Keratinocyte (primary cell): ENCODE measurements at places on chromosomes 7 and 10. TPM values are rescaled to one million over a fixed set of nuclear protein-coding genes. Genes with fewer than 3 reads are reported as not detected.

GRCh38 chr10:114188001-114188400, 8.8 kb downstream of the TDRD1 start:
- DNase-seq = no peak

Gene MSANTD7
- 6.6 to 8.6 TPM (median 7.1 TPM) in 3 replicates for polyA plus RNA-seq

DNA sequence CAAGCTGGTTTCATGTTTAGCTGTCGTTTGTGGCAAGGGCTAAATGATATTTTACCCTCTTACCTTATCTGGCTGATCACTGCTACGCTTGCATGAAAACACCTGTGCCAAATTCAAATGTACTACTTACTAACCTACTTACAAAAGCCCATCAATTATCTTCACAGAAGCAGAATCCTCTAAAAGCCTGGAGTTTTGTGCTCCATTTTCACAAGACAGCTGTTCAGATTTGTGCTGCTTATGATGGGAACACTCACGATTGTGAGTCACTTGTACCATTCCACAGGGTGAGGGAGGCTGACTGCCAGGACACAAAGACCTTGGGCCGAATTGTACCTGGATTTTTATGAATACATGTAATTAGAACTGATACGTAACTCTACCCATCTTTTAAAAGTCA, 245.0 kb upstream of the NPY start:
- DNase-seq = no peak

Gene COL28A1
- polyA plus RNA-seq = 0.02 to 0.13 TPM (median 0.04 TPM) in 3 replicates

- no peak for DNase-seq
Observed at GRCh38 chr10:33201971-33202370, 132.5 kb downstream of the NRP1 start.

DNA sequence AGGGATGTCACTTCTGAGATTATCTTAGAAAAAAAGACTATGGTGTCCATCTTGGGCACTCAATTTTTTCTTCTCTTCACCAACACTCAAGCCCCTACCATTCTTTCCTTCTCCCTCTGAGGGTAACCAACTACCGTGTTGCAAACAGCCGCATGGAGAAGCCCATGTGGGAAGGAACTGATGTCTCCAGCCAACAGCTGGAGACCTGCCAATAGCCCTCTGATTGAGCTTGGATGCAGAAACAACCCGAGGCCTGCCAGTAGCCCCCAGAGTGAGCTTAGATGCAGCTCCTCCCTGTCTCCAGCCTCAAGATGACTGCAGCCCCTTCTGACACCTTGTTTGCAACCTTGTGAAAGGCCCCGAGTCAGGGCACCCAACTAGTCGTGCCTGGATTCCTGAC, 36.4 kb upstream of the CHCHD3 start:
- no peak for DNase-seq

DNA sequence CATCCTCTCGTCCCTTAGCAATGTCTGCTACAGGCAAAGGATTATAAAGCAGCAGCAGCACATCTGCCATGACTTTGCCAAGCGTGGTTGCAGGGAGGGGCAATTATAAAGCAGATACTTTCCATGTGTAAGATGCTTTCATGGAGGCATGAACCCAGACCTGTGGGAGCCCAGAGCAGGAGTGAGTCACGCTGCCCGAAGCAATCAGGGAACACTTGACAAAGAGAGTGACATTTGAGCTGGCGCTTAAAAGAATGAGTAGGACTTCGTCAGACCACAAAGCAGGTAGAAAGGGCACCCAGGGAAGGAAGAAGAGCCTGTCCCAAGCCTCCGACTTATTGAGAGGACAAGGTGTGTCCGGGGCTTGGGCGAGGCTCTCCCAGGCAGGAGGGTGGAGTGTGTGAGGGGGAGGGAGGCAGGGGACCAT, 147.2 kb downstream of the MYOF start:
- peak; percentile 93 for DNase-seq

- DNase-seq = no peak
Observed at GRCh38 chr10:7027913-7028808, 382.7 kb downstream of the SFMBT2 start.

Gene CADPS2
- polyA plus RNA-seq = 0.10 to 0.37 TPM (median 0.35 TPM) in 3 replicates

DNA sequence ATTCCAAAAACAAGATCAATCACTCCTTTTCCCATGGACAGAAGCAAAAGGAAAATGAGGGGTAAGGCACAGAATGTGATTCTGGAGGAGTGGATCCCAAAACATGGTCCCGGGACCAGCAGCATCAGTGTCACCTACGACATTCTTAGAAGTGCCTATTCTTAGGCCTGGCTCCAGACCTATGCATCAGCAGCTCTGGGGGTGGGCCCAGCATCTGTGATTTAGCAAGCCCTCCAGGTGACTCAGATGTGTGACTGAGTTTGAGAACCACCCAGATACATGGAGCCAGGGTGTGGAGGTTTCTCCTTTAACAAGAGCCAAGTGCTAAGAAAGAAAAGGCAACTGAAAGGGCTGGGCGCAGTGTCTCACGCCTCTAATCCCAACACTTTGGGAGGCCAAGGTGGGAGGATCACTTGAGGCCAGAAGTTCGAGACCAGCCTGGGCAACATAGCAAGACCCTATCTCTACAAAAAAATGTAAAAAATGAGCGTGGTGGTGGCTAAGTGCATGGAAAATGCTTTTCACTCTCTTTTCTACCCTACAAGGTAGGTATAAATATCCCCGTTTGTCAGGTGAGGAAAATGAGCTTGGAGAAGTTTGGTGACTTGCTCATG, 17.1 kb upstream of the ARPC1A start:
- DNase-seq = no peak

DNA sequence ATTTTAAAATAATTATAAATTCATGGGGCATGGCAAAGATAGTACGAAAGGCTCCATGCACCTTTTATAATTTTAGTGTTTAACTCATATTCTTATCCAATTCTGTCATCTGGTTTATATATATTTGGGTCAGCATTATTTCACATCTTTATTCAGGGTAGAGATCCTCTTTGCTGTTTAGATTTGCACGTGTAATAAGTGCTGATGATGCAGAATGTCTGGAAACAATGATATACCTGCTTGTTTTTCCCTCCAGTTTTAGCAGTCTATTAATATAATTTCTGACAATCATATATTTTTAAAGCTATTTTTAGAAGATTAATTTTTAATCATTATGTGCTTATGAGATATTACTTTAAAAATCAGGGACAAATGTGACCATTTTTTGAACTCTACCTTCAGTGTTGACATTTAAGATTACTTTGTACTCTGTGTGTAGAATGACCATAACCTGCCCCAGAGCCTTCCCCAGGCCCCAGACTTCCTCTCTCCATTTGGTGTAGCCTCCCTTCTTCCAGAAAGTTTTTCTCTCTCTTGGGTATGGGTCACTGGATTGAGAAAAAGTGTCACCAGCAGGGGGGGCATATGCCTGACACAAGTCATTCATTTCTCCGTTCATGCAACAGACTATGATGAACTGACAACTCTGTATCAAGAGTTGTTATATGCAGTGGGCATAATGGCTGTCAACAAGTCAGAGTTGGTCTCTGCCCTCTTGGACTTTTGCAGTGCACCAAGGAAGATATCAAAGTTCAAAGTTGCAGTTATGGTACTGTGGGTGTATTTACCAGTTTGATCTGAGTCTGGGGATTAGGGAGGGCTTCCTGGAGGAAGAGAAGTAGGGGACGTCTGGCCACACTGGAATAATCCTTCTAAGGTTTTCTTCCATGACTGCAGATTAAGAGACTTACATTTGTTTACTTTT, 192.6 kb upstream of the CCDC6 start:
- DNase-seq = no peak

GRCh38 chr10:18649364-18649959, 1.9 kb downstream of the NSUN6 start:
- no peak for DNase-seq

DNA sequence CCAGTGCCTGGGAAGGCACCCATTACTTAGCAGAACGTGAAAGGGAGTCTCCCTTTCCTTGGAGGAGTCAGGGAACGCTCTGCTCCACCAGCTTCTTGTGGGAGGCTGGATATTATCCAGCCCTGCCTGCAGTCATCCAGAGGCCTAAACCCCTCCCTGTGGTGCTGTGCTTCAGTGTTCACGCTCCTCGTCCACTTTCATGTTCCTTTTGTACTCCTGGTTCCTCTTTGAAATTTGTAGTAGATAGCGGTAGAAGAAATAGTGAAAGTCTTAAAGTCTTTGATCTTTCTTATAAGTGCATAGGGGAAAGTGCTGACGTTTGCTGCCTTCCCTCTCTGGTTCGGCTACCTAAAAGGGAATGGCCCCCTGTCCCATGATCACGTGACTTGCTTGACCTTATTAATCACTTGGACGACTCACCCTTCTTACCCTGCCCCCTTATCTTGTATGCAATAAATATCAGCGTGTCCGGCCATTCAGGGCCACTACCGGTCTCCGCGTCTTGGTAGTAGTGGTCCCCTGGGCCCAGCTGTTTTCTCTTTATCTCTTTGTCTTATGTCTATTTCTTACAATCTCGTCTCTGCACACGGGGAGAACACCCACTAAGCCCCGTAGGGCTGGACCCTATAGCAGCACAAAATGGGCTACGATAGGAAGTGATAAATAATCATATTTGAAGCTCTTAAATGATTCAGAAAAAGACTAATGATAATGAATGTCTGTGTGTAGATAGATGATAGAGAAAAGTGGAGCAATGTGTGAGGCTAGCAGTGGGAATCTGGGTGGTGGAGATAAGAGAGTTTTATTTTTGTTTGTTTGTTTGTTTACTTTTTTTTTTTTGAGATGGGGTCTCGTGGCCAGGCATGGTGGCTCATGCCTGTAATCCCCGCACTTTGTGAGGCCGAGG, 5.8 kb upstream of the ESYT2 start:
- no peak for DNase-seq

DNA sequence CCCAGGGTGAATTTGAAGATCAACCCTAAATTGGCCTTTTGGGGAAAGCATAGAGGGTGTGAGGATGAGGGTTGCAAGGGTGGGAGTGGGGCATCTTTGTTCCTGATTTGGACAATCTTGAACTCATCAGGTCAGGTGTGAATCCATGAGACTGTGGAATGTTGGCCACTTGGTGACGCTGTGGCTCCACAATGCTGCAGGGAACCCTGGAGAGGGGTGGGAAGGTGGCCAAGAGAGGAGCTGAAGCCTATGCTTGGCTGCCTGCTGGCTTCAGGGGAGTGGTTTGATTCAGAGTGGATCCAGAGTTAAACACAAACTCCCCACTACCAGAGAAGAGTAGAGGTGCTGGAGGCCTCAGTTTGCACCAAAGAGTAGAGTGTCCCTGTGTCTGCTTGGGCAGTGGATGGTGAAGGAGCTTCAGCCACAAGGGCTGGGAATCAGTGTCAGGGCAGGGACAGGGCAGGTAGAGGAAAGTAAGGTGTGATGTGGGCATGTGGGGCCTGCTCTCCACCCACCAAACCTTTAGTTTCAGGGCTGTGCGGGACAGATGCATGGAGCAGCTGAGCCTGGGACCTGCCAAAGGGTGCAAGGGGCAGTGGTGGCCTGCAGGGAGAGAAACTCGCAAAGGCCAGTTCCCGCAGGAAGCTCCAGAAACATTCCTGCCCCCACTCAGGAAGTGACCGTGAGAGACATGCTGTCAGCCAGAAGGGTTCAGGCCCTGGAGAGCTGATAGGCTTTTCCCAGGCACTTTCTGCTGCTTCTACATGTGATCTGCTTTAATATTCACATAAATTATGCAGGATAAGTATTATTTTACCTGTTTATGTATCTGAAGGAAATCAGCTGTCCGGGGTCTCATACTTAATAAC, 81.0 kb upstream of the PRSS58 start:
- no peak for DNase-seq

- DNase-seq = no peak
Observed at GRCh38 chr10:128390596-128390995, 264.4 kb upstream of the MKI67 start.

GRCh38 chr7:153381275-153382040, 621.9 kb downstream of the ACTR3B start:
- no peak for DNase-seq

Gene FGFBP3
- 0.03 to 0.22 TPM (median 0.06 TPM) in 3 replicates for polyA plus RNA-seq

DNA sequence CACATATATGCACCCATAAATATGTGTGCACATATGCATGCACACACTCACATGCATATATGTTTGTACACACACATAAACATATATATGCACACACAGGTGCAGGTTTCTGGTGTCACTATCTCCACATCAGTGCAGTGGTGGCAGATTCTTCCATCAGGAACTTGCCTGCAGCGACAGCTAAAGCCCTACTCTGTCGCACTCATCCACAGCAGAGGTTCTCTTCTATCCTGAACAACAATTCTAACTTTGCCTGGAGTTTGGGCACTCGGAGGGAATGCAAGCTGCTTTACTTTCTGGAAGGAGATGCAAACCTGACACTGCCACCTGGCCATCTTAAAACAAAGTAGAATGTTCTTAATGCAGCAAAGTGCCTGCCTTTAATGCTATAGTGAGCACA, 745.8 kb downstream of the GRID1 start:
- DNase-seq = no peak

DNA sequence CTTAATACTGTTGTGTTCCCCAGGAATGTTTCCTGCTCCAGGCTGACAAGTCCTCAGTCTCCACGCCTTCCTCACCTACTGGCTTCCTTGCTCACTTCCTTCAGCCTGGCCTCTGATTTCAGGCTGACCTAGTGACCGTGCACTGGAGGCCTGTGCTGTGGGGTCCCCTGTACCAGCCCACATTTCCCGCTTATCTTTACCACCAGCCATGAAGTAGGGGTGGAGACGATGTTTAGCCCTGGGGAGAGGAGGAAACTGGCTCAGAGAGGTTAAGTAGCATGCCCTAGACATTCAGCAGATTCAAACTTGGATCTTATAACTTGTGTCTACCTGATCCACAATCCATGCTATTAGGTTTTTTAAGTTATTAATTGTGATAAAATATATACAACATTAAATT, 4.8 kb upstream of the ZNF488 start:
- DNase-seq = no peak

- DNase-seq = no peak
Observed at GRCh38 chr7:92657391-92657790, 67.2 kb upstream of the FAM133B start.

DNA sequence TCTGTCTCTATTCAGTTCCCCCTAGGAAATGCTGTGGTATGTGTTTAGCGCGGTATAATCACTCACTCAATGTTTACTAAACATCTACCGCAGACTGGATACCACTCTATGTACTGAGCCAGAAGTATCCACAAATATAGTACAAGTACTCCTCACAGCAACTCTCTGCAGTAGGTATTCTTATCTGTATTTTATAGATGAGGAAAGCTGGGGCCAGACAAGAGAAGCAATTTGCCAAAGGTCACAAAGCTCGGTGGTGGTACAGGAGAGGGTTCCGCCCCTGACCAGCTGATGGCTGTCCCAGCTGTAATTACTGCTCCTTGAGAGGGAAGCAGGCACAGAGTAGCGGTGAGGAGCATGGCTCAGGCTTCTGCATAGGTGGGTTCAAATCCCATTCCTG, 184.1 kb downstream of the DOCK4 start:
- DNase-seq = no peak

Gene C7orf57
- polyA plus RNA-seq = 0.22 to 0.60 TPM (median 0.39 TPM) in 3 replicates

- no peak for DNase-seq
Observed at GRCh38 chr7:30908681-30909080, 3.0 kb upstream of the AQP1 start.

DNA sequence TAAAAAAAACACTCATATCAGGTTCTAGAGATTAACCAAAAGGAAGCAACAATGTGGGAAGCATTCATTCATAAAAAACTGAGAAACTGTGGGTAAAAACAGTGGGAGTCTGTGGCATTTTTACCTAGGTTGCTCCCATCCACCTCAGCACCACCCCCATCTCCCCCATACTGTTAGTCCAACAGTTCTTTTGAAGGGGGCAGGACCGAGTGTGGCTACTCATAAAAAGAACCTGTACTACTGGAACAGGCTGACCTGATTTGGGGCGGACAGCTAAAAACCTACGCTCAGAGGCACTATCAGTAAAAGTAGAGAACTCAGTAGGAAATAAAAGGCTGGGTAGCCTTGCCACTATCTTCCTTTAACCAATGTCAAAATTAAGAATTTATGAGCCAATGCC, 84.5 kb downstream of the DPY19L1 start:
- DNase-seq = no peak
